IPS DF 6.9 (cell line): ENCODE measurements at places on chromosomes 11 and 22.

GRCh38 chr11:85028329-85029101 lies 598.6 kb downstream of the DLG2 start:
- no peak overlapping the region for H3K27ac ChIP-seq
- H3K27me3 ChIP-seq = no peaks in the 10 kb centered on the region
- H3K4me1 ChIP-seq = no peaks in the 10 kb centered on the region
- H3K4me3 ChIP-seq = no peak overlapping the region
- no peaks in the 10 kb centered on the region for H3K36me3 ChIP-seq
- no peak for DNase-seq

DNA sequence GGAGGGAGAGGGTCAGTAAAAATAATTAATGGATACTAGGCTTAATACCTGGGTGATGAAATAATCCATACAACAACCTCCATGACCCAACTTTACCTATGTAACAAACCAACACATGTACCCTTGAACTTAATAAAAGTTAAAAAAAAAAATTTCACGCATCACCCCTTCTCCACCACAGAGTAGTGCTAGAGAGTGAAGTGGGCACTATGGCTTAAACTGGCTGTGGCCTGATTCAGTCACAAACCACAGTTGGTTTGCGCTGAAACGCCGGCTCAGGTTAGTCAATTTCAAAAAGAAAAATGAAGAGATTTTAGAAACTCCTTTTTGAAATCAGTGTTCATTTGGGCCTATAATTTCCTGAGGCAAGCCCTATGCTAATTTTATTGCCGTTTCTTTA lies 144.3 kb downstream of the TRPC6 start:
- H3K27ac ChIP-seq = no peak overlapping the region
- no peak for DNase-seq
- no peak overlapping the region for H3K4me3 ChIP-seq
- H3K36me3 ChIP-seq = no peaks in the 10 kb centered on the region
- no peaks in the 10 kb centered on the region for H3K27me3 ChIP-seq

GRCh38 chr11:33187998-33188722 lies 26.9 kb upstream of the CSTF3 start:
- H3K27ac ChIP-seq = no peak overlapping the region
- peaks cover 3% of the 10 kb centered on the region; the same call in 1 of the 2 replicates for H3K36me3 ChIP-seq
- peaks cover 2% of the 10 kb centered on the region for H3K4me1 ChIP-seq
- no peaks in the 10 kb centered on the region for H3K27me3 ChIP-seq
- no peak for DNase-seq

- no peaks in the 10 kb centered on the region for H3K27me3 ChIP-seq
- no peak for DNase-seq
- H3K4me1 ChIP-seq = 0 out of 2 replicates have a peak, but pooled peaks cover 1% of the 10 kb centered on the region
- H3K36me3 ChIP-seq = no peaks in the 10 kb centered on the region
Measured at GRCh38 chr22:30204742-30205111, 41.8 kb downstream of the LIF start.

DNA sequence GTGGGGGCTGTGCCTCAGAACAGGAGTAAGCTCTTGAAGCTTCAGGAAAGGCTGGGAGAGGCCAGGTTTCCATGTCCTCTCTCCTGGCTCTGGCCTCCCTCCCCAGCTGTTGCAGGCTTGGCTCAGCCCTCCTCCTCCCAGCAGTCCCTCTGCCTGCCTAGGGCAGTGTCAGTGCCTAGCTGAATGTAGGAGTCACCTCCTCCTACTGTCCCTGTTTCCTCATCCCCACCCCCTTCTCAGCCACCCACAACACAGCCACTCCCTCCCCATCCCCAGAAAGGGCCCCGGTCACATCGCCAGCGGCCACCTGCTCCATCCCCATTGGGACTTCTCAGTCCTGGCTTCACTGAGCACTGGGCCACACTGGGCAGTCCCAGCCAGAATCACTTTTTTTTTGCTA lies 2.9 kb upstream of the FBLN1 start:
- no peaks in the 10 kb centered on the region for H3K36me3 ChIP-seq
- DNase-seq = no peak
- peaks cover 4% of the 10 kb centered on the region for H3K4me1 ChIP-seq
- H3K27ac ChIP-seq = no peak overlapping the region
- H3K4me3 ChIP-seq = no peak overlapping the region
- H3K27me3 ChIP-seq = no peaks in the 10 kb centered on the region

- H3K27me3 ChIP-seq = no peaks in the 10 kb centered on the region
- H3K27ac ChIP-seq = no peak overlapping the region
- H3K4me3 ChIP-seq = no peak overlapping the region
- H3K36me3 ChIP-seq = no peaks in the 10 kb centered on the region
- no peak for DNase-seq
- no peaks in the 10 kb centered on the region for H3K4me1 ChIP-seq
Measured at GRCh38 chr11:46560300-46560991, 33.4 kb downstream of the AMBRA1 start.

GRCh38 chr22:33227791-33228190 lies 169.6 kb upstream of the SYN3 start:
- no peak overlapping the region for H3K27ac ChIP-seq
- H3K36me3 ChIP-seq = 0 out of 2 replicates have a peak, but pooled peaks cover 2% of the 10 kb centered on the region
- no peak overlapping the region for H3K4me3 ChIP-seq
- H3K27me3 ChIP-seq = no peaks in the 10 kb centered on the region

DNA sequence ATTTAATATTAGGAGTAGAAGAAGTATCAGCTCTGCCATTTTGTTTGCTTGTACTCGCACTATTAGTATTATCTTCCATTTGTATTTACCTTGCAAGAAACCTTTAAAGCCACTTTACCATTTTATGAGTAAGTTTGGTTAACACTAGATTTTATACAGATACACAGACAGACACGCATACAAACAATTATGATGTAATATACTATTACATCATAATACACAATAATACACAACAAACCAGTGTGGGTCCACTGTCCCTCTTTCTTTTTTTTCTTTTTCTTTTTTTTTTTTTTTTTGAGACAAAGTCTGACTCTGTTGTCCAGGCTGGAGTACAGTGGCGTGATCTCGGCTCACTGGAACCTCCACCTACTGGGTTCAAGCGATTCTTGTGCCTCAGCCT lies 170.3 kb upstream of the NARS2 start:
- no peaks in the 10 kb centered on the region for H3K4me1 ChIP-seq
- no peak overlapping the region for H3K4me3 ChIP-seq
- H3K36me3 ChIP-seq = no peaks in the 10 kb centered on the region
- no peak for DNase-seq
- no peak overlapping the region for H3K27ac ChIP-seq
